ENCODE measurements at places on chromosomes 5 and 9.

- DNase-seq = no peak
Measured at GRCh38 chr9:136626740-136627642, 35.7 kb upstream of the EGFL7 start.

DNA sequence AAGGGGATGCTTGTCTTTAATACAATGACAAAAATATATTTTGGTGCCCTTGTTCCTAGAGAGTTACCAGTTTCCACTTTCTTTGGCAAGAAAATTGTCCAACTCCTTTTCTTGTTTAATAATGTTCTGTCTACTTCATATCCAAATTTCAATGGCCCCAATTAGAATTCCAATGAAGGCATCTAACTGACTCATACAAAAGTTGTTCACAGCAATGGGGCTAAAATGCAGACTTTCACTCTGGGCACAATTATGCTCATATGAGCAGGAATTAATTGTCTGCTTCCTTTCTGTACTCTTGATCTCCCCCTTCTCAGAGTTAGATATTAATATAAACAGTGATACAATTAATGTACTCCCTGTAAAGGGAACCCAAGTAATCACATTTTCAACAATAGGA, 42.1 kb upstream of the ZNF622 start:
- DNase-seq = no peak

DNA sequence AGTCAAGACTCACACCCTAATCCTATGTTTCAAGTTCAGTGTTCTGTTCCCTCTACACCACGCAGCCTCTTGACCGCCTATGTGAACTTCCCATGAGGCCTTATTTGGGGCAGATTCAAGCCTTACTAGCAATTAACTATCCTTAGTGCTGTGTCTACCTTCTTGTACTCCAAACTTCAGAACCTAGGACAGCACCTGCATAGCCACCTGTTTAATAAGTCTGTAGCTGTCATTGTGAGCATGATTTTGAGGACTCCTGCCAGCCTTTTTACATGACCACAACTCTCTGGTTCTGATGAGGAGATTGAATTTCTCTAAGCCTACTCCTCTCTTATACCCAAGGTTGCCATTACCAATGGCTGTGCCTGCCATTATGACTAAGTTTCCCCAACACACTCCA, 50.8 kb upstream of the PCSK1 start:
- no peak for DNase-seq

DNA sequence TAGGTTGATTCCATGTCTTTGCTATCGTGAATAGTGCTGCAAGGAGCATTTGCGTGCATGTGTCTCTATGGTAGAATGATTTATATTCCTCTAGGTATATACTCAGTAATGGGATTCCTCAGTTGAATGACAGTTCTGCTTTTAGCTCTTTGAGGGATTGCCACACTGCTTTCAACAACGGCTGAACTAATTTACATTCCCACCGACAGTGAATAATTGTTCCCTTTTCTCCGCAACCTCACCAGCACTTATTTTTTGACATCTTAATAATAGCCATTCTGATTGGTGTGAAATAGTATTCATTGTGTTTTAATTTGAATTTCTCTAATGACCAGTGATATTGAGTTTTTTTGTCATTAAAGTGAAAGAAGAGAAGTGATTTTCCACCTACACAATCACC, 18.5 kb downstream of the IFNA5 start:
- DNase-seq = no peak

DNA sequence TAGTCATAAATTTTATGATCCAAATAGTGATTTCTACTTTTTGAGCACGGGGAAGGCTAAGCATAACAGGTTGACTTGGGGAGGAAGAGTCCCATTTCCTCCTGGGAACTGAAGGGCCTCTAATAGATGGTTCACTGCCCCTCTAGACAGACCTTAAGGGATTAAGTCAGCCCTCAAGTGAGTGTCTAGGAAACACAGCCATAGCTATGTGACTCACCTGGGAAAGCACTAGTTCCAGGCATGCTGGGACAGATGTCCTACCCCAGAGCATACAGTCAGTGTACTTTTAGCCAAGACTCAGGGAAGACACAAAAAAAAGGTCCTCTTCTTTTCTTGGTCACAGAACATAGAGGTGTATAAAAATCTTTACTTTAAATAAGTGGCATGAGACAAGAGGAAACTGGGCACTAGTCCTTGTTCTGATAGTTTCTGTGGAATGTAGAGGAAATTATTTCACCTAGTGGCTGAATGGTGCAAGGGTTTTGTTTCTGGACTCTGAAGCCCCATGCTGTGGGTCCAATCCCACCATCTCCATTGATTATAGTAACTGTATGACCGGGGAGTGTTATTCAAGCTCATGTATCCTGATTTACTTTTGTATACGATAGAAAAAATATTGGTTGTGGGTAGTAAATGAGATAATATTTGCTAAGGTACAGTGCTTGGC, 86.0 kb downstream of the NREP start:
- DNase-seq = no peak

DNA sequence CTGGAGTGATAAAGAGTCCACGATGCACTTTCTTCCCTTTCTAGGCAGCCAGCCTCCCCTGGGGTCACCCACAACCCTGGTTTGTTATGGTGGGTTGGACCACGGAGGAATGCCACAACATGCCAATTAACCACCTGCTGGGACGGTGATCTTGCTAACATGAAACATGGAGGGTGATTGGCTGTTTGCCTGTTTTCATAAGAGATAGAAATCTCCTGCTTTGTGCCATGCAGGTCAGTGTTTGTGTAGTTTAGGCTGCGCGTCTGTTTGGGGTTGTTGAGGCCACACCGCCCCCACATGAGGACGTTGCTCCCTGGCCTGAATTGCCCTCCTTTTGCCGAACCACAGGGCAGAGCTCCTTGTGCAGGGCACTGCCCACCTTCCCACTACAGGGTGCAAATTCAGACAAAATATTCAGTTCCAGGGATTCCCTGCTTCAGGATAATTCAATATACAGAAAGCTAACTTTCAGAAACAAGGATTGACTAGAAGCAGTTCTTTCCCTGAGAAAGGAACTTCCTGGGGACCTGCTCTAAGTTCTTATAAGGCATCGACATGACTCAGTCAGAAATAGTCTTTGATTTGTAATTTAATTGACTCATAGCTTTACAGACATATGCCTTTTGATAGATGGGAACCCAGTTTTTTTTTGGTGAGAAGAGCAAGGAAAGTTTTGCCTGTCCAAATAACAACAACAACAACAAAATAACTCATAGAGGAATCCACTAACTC, 427.6 kb downstream of the GADD45G start:
- DNase-seq = no peak

- DNase-seq = no peak
Measured at GRCh38 chr5:7540736-7541485, 145.0 kb downstream of the ADCY2 start.

- no peak for DNase-seq
Measured at GRCh38 chr5:72179816-72180440, 72.7 kb downstream of the MAP1B start.

DNA sequence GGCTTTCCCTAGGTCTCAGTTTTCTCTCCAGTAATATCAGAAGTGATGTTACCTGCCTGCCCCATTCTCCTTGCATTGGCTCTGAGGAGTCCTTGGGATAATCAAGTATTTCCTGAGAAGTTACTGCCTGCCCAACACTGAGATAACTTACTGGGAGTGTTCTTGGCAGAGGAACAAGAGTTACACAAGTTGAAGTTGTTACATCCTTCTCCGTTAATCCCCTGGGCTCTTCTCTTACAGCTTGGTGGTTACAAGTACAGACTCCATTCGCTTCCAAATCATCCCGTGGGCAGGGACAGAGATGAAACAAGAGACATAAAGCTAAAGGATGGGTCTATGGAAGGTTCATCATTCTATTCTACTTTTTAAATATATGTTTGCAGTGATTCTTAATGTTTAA, 74.1 kb upstream of the SAP30L start:
- DNase-seq = no peak

DNA sequence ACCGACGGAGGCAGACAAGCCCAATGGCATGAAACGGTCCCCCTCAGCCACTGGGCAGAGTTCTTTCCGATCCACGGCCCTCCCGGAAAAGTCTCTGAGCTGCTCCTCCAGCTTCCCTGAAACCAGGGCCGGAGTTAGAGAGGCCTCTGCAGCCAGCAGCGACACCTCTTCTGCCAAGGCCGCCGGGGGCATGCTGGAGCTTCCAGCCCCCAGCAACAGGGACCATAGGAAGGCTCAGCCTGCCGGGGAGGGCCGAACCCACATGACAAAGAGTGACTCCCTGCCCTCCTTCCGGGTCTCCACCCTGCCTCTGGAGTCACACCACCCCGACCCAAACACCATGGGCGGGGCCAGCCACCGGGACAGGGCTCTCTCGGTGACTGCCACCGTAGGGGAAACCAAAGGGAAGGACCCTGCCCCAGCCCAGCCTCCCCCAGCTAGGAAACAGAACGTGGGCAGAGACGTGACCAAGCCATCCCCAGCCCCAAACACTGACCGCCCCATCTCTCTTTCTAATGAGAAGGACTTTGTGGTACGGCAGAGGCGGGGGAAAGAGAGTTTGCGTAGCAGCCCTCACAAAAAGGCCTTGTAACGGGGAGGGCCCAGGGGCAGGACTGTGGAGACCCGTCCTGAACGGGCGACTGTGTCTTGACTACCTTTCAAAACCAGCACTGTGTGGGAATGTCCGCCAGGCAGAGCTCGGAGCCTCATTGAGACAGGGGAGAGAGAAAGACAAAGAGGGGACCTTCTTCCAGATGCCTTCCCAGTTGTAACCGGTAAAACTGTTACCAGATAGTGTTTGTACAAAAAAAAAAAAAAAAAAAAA, 29.9 kb downstream of the CD180 start:
- no peak for DNase-seq

- no peak for DNase-seq
Measured at GRCh38 chr9:113668061-113668460, 204.5 kb downstream of the RGS3 start.

- peak; percentile 92 for DNase-seq
Measured at GRCh38 chr9:94904806-94905205, 178.3 kb downstream of the AOPEP start.

GRCh38 chr9:128470560-128470959, 14.8 kb downstream of the ODF2 start:
- no peak for DNase-seq

DNA sequence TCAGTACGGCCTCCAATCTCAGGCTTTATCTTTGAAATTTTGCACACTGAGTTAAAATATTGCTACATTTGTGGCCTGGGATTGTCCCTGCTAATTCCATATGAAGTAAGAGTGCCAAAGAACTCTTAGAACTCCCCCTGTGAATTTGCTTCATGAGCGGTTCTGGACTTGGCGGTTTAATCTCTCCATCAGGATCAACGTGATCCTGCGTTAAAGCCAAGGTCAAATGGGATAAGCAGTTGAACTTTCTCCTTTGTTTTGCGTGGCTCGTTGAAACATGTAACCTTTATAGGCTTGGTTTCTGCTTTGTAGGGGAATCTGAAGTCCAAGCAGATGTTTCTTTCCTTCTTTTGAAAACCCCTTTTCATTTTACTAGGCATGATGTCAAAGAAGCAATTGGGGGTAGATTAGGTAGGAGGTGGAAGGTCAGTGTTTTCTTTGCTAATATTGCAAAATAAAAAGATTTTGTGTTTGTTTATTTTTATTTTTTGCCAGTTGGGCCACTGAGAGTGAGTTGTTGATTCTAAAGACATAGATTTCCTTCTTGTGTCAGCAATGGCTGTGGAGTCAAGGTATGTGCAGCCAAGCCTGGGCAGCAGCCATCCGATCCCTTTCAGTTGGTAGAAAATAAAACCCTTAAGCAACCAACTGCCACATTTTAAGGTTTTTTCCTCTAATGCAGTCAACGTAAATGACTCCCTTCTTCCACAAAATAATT, 390.8 kb downstream of the NNT start:
- DNase-seq = no peak

GRCh38 chr9:3586066-3586465, 60.3 kb upstream of the RFX3 start:
- no peak for DNase-seq

GRCh38 chr5:99771296-99771695, 763.9 kb upstream of the FAM174A start:
- DNase-seq = no peak

All from putamen (tissue), 1 donor.